ENCODE measurements at places on chromosomes 5 and 9.
A peak's percentile ranks its signal among the peaks of the same experiment; 100 is the strongest.

- no peak for DNase-seq
Measured at GRCh38 chr9:37994639-37995347, 74.2 kb downstream of the SHB start.

DNA sequence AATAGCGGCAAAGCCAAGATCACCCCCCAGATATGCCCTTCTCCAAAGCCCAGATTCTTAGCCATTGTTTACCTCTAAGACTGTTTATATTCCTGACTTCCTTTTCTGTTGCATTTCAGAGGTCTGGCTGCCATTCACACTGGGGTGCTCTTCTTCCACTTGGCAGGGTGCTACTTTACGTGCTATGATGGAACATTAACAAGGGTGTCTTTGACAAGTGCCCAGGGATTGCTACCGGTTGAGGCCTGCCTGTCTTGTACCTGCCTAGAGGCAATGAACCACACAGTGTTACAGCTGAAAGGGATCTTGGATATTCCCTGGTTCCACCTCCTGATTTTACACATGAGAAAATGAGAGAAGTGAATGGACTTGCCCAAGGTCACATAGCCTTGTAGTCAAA, 352.1 kb upstream of the KIF2A start:
- no peak for DNase-seq

- DNase-seq = no peak
Measured at GRCh38 chr9:101165131-101165530, 136.6 kb downstream of the PLPPR1 start.

DNA sequence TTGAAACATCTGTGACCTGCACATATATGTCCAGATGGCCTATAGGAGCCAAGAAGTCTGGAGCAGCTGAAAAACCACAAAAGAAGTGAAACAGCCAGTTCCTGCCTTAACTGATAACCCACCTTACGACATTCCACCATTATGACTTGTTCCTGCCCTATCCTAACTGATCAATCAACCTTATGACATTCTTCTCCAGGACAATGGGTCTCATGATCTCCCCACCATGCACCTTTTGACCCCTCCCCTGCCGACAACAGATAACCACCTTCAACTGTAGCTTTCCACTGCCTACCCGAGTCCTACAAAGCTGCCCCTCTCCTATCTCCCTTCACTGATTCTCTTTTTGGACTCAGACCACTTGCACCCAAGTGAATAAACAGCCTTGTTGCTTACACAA, 233.8 kb downstream of the CCDC171 start:
- no peak for DNase-seq

DNA sequence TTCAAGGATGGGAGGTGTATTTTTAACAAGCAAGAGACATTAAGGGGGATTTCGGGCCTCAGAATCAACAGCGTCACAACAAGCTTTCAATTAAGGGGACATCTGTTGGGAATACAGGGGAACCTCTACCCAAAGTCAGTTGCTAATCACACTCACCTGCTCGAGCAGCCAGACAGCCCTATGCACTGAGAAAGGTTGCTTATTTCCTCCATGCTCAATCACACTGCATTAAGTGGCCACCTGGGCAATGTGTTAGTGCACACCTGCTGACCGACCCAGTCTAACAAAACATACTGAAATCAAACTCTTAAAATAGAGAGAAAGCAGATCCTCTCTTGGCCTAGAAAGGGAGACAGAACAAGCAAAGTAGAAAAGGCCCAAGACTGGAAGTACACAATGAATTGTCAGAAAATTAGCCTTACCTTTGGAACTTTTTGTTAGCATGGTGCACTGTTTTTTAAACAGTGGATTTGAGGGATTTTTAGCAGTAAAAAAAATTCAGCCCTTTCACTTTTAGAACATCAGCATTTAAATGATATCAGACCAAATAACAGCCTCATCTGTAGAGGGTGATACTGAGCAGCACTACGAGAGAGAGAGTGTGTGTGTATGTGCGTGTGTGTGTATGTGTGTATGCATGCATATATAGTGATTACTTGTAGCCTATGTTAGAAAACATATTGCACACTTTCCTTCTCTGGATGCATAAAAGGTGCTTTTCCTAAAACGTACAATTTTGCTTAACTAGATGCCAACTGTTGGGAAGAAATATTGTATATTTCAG, 1118.6 kb upstream of the DMAC1 start:
- DNase-seq = no peak

DNA sequence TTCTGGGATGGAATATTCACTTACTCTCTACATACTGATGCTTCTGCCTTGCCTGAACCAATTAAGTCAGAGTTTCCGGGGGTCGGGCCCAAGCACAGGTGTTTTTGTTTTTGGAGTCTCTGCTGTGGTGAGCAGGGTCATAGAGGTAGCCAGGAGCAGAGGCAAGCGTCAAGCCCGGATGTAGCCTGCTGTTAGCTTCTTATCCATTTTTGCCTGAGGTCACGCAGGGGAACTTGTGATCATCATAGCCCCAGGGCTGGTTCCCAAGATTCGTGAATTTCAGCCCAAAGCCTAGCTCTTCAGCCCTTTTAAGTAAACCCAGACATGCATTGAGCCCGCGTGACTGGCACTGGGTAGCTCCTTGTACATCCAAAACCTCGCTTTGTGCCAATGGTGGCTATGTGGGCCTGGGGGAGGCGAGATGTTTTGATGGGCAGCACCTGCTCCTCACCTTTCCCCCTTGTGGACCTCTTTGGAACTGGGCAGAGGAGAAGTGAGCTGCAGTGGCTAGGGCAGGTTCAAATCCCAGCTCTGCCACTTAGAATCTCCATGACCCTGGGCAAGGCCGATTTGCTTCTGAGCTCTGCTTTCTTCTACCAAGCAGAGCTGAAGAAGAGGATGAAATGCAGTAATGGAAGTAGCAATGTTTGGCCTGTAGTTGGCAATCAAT, 33.7 kb downstream of the FGF18 start:
- DNase-seq = no peak

DNA sequence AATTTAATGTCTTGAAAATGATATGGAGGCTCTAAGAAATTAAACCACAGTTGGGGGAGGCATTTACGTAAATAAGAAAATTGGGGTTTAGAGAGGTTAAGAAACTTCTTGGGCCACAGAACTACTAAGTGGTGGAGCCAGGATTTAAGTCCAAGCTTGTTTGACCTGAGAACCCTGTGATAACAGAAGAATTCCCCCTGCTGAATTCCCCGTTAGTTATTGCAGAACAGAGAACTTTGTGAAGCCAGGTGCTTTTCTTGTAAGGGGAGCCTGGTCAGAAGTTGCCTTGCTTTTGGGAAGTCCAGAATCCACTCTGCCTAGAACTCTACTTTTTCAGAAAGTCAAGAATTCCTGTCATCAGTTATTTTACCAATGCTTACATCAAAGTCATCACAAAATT, 309.3 kb upstream of the SEMA6A start:
- no peak for DNase-seq

GRCh38 chr9:137798901-137799629, 78.5 kb upstream of the CACNA1B start:
- DNase-seq = no peak

GRCh38 chr9:134304690-134305089, 21.6 kb upstream of the RXRA start:
- no peak for DNase-seq

- DNase-seq = no peak
Measured at GRCh38 chr5:97544678-97545077, 361.6 kb upstream of the RIOK2 start.

DNA sequence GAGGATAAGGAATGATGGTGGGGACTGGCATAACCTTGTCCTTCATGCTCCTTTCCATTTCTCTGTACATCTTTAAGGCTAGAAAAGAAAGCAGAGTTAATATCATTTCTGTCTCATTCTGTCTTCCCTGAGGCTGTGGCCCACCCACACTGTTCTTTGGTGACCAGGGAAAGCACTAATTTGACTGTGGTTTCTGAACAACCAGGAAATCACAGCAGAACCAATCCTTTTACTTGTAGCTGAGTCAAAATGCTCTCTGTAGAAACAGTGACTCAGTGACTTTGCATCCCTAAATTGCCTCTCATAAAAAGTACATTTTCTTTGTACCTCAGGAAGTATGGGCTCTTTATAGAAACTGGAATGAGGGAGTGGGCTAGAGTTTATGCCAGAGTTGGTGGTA, 28.1 kb downstream of the IL33 start:
- no peak for DNase-seq

DNA sequence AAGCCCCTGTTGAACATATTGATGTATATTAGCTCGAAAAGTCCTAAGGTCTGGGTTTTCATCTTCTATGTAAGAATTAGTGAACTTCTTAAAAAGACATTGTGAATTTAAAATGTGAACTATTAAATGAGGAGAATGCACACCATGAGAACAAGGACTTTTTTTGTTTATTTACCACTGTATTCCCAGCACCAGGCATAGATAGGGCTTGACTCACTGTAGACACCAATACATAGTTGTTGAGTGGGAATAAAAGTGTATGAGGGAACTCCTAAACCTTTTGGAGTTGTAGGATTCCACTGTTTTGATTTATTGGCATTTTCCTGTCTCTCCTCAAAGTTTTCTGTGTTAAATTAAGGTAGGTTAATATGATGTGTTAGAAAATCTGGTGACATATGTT, 40.3 kb downstream of the NNT start:
- no peak for DNase-seq

- DNase-seq = no peak
Measured at GRCh38 chr9:87889882-87890252, 7.2 kb downstream of the SPATA31E1 start.

DNA sequence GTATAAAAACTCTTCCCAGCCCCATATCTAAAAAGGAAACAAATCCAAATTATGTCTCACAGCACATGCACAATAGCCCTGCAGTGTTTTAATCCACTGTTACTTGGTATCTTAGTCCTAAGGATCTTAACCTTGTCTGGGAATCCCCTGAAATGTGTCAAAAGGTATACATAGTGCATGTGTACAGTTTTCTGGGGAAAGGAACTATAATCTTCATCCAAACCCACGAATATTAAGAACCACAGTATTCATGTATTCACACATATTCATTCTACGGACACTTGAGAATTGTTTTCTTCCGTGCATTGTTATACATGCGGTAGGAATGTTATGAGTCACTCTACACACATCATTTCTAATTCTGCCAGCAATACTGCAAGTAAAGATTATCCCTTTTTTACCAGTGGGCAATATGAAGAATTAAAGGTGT, 47.8 kb upstream of the SNX2 start:
- no peak for DNase-seq

DNA sequence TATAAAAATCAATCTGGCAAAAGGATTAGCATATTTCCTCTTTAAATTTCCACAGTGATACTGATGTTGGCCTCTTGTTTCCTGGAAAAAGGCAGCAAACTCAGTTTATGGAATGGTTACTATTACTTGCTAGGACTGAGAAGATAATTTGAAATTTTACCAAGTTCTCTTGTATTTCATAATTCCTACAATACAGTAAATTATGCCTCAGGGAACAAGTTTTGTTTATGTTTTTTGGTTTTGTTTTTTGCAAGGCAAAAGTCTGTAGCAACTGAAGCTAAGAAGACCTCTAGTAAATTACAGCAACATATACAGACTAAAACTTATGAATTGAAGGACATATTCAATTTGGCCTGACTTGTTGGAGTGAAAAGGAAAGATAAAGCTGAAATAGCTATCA, 30.2 kb upstream of the SLCO6A1 start:
- no peak for DNase-seq

DNA sequence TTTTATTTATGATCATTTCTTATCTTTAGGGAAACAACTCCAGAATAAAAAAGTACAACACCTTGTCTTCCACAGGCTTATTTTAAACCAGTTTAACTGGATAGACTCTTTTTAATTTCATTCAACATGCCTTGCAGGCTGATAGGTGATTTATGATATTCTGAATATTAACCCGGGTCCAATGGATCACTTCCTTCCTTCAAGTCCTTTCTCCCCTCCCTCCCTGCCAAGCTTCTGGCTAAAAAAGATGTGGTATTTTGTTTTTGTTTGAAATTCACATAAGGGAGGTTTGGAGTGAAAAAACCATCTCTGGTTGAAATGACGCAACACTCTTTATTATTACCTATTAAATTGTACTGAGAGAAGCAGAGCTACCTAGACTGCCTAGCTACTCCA, 265.3 kb downstream of the MLLT3 start:
- DNase-seq = no peak

DNA sequence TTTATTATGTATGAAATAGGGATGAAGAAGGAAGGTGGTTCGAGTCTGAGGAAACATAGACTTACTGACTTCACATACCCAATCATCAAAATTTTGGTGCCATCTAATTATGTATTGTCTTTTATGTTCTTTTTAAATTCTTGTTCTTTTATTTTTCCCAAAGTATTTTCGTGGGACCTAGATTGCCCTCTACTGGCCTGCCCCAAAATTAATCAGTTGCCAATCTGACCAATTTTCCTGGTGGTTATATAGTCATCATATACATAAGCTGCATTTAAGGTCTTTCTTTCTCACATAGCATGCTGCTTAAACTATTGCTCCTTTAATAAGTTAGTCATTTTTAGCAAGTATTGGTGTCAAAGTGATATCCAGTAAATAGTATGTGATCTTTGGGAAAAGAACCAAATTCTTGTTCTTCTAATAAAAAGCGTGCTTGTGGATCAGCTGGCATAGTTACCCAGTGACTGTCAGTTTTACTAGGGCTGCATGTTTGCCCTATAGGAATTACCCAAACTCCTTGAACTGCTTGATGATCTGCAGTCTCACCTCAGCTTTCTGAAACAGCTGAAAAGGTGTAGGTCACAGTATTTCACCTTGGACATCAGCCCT, 223.5 kb downstream of the SH3GL2 start:
- no peak for DNase-seq

GRCh38 chr5:178119915-178120606, 6.7 kb downstream of the N4BP3 start:
- DNase-seq = no peak

DNA sequence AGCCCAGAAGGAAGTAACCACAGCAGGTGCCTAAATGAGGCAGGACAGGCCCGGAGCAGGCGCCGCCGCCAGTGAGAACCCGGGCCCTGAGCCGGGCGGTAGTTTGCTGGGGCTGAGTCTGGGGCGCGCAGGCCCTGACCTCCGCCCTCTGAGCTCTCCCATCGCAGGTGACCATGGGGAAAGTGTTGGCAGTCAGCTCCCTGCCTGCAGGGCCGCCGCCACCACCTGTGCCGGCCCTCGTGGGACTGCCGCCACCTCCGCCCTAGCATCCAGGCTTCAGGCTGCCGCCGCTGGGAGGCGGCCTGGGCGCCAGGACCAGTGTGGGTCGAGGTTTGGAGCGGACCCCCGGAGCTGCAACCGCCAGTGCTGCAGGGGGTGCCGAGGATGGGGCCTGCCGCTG, 61.1 kb downstream of the TARS1 start:
- no peak for DNase-seq

- no peak for DNase-seq
Measured at GRCh38 chr5:42491699-42492098, 68.5 kb downstream of the GHR start.

- DNase-seq = peak; percentile 37
Measured at GRCh38 chr9:105608721-105609598, 51.0 kb downstream of the FKTN start.

GRCh38 chr5:128074171-128074570, 9.4 kb upstream of the SLC12A2 start:
- no peak for DNase-seq

All from CD4-positive, alpha-beta memory T cell (primary cell).